ENCODE measurements at places on chromosomes 5 and 9.

DNA sequence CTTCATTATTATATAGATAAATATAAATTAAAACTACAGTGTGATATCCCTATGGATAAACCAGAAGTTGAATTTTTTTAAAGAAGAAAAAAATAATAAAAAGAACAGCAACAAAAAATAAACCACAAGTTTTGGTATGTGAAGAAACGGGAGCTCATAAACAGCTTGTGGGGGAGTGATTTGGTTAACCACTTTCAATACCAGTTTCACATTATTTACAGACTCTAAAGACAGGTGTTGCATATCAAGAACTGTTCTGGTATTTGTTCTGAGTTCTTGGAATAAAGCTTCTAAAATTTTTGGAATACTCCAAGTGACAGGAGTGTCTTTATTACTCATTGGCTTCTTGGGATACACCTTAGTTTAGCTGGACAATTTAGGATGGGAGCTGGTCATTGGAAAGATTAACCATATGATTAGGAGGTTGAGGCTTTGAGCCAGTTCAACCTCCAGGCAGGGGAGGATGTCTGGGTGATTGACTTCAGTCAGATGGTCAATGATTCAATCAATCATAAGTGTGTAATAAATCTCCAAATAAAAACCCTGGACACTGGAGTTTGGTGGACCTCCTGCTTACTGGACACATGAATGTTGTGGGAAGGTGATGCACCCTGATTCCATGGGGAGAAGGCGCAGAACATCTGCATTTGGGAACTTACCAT is 2223.1 kb upstream of the C9orf72 start:
- no peak for DNase-seq

GRCh38 chr5:41925555-41925951 is 472 bp downstream of the FBXO4 start:
- DNase-seq: peak; percentile 21

GRCh38 chr9:130275156-130275555 is 9.6 kb downstream of the HMCN2 start:
- DNase-seq: no peak

GRCh38 chr9:83238871-83239640 is 176.1 kb upstream of the RASEF start:
- no peak for DNase-seq

- DNase-seq: no peak
These were observed 39.3 kb downstream of the PTCH1 start for GRCh38 chr9:95477441-95477840.

- no peak for DNase-seq
These were observed 38.8 kb upstream of the COL5A1 start for GRCh38 chr9:134602547-134603362.

GRCh38 chr5:32504329-32504988 is 59.9 kb upstream of the ZFR start:
- DNase-seq: no peak

DNA sequence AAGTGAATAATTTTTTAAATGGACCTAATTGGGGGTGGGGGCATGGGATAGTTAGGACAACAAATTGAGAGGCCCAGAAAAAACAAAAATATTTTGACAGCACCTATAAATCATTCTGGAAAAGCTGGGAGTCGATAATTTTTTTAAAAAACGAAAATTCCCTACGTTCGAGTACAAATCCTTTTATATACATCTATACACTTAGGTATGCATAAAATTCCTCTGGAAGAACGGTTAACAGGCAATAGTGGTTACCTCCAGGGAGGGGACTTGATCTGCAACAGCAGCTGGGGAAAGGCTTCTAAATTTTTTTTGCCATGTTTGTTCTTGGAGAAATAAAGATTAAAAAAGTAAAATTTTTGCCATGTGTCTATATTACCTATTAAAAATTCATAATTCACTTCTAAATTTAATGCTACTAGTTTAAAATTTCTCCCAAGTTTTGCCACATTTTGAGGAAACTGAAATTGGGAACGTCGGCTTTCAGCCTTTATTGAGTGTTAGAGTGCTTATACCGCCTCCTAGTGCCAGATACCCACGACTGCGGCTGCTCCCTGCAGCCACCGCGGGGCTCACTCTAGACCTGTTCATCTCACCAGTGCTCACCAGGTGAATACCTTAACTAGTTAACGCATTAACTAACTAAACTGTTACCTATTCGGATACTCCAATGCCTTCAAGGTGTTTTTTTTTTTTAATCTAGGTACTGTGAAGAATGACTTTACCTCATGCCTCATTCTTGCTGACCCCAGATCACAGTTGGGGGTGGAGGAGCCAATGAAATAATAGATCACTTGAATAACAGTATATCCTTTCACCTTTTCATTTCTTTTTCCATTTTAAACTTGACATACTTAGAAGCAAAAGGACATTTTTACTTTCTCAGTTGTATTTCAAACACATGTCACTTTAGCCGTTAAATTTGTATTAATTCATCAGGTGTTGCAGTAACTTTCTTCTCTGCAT is 1.8 kb upstream of the BHMT start:
- DNase-seq: peak; percentile 37

GRCh38 chr5:66239034-66239433 is 94.9 kb downstream of the SREK1 start:
- no peak for DNase-seq

DNA sequence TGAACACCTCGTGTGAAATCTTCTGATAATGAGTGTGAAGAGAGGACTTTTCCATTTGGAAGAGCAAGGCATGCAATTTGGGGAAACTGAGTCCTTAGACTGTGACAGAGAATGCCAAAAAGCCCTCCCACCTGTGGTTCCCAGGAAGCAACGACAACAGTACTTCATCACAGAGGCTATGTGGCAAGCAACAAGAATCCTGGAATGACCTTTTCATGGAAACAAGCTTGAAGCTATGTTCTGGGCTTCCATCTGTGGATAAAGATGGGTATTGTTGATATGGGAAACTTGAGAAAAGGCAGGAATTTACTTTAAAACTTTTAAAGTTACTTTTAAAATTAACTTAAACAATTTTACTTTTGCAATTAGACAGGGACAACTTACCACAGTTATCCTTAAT is 131.2 kb upstream of the ANKH start:
- no peak for DNase-seq

DNA sequence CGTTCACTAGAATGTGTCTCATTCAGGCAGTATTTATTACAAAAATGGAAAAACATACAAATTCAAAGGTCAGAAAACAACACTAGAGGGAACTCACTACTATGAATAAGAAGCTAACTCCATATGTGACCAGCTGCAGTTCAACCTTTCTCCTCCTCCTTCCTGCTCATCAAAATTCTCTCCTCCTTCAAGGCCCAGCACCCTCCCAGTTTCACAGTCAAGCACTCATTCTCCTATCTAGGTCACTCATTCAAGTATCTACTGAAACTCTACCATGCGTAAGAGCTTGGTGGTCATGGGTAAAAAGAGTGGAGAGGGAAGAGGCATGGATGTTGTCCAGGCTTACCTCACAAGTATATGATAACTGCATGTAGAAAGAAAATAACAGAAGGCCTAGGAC is 27.7 kb downstream of the ECPAS start:
- no peak for DNase-seq

GRCh38 chr5:43279548-43280274 is 33.5 kb downstream of the HMGCS1 start:
- DNase-seq: no peak

- no peak for DNase-seq
These were observed 11.4 kb upstream of the ANKRD33B start for GRCh38 chr5:10552183-10553143.

All from activated T-cell treated with anti-CD3 and anti-CD28 coated beads, Interleukin-2, amount 50 U/mL, for 72 hours (primary cell).